GF-D8 (cell line): ENCODE measurements at places on chromosomes 7 and 10.

GRCh38 chr10:29030900-29031299, 258.0 kb upstream of the LYZL1 start:
- DNase-seq, result no peak

GRCh38 chr7:132387596-132387995, 188.7 kb downstream of the PLXNA4 start:
- DNase-seq, result no peak

DNA sequence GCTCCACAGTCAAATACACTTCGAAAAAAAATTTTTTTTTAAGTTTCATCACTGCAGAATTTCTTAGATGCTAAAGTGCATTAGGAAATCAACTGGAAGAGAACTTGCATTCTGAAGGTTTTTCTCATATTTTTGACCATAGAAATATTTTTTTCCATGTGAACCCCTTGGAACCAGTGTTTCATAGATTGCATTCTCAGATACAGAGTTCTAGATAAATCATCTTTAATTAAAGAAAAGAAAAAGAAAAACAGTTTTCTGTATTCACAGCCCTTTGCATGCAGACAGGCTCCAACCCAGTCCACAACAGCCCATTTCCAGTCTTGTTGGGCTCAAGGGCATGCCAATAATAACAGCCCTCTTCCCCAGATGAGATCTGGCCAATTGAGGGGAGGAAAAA, 75.5 kb upstream of the RPA3 start:
- no peak for DNase-seq

- DNase-seq, result no peak
These were observed 21.4 kb upstream of the SCIN start for GRCh38 chr7:12549106-12549505.

DNA sequence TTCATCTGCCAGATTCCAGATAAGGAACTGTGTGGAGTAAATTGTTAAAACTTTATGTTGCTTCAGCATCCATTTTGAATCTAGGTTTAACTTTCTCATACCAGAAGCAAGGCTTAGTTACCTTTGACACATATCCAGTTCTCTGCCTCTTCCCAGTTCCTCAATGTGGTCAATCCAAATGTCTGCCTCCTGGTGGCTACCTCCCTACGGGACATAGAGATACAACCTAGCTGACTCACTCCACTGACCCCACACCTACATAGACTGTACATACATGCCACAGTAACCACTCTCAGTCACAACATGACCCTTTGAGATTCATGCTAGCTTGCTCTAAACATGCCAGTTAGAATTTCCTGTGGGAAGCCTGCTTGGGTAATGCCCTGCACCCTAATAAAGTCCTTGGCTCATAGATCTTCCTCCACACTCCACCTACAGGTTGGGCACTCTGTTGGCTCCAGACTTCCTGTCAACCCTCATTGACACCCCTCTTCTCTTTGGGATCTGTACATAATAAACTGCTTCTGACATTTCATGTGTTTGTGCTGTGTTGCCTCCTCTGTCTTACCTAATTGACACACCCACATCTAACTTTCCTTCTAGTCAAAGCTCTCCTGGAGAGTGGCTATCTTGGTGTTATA, 278.1 kb downstream of the HTR7 start:
- DNase-seq, result no peak

DNA sequence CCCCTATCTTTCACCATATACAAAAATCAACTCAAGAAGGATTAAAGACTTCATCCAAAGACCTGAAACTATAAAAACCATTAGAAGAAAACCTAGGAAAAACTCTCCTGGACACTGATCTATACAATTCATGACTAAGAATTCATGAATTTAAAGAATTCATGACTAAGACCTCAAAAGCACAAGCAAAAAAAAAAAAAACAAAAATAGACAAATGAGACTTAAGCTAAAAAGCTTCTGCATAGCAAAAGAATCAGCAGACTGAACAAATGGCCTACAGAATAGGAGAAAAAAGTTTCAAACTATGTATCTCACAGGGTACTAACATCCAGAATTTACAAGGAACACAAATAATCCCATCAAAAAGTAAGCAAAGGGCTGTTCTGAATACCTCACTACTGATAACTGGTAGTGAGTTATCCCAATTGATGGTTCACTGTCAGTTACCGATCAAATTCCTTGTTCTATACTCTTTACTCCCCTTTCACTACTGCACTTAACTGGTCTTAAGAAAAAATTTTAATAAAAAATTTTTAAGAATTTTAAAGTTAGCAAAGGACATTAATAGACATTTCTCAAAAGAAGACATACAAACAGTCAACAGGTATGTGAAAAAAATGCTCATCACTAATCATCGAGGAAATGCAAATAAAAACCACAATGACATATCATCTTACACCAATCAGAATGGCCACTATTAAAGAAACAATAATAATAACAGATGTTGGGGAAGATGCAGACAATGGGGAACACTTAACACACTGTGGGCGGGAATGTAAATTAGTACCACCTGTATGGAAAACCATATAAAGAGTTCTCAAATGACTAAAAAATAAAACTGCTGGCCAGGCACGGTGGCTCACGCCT, 33.2 kb downstream of the KMT2C start:
- DNase-seq, result no peak

- DNase-seq, result no peak
These were observed 745 bp upstream of the ORAI2 start for GRCh38 chr7:102432442-102433218.

DNA sequence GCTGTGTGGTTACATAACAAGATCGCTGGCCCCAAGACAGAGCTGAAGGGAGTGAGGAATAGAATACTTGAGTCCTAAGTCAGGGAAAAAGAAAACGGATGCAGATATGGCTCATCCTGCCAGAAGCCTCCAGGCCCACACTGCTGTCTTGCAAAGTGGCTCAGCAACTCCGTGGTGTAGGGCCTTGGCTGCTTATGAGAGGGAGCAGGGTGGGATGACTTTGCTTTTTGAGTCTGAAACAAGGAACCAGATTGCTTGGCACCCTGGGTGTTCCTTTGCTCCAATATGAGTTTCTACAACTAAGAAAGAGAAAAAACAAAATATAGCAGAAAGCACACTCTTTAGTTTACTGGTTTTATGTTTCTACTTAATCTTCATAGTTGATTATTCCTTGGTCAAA, 193.8 kb upstream of the WDR11 start:
- no peak for DNase-seq

DNA sequence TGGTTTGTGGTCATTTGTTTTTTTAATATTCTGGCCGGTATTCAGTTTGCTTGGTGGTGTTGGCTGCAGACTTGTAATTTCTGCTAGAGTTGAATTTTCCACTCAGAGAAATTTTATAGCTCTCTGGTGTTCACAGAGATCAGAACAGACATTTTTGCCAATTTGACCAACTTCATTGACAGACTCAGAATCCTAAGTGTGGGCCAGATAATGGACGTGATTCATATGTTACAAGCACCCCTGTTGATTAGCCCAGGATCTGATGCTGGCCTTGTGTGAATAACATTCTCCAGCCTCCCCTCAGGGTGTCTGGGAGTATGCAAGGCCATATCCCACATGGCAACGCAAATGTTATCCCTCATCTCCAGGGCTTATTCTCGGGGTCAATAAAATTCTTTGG, 283.8 kb downstream of the C7orf25 start:
- DNase-seq, result no peak

- no peak for DNase-seq
These were observed 230.6 kb upstream of the FZD8 start for GRCh38 chr10:35872671-35873070.

DNA sequence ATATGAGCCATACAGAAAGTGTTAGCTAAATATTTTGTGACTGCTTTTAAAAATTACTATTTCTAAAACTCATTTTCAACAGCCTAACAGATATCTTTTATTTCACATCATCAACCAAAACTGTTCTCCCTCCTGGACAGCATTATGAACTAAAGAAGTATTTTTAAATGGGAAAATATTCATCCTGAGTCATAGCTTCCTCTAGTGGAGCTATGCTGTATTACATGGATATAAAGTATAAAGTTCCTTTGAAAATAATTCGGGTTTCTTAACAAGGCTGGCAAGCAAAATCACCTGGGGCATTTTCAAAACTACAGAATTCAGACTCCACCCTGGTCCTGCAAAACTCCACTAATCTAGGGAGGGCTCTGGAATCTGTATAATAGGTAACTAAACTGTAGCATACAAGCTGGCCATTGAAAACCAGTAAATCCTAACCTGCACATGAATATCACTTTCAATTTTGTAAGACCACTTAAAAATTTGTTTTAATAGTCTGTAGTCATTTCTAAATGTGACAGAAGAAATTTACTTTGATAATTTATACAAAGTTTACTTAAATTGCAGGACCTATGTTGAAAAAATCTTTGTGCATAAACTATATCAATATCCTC, 53.5 kb downstream of the SCIN start:
- DNase-seq, result no peak

DNA sequence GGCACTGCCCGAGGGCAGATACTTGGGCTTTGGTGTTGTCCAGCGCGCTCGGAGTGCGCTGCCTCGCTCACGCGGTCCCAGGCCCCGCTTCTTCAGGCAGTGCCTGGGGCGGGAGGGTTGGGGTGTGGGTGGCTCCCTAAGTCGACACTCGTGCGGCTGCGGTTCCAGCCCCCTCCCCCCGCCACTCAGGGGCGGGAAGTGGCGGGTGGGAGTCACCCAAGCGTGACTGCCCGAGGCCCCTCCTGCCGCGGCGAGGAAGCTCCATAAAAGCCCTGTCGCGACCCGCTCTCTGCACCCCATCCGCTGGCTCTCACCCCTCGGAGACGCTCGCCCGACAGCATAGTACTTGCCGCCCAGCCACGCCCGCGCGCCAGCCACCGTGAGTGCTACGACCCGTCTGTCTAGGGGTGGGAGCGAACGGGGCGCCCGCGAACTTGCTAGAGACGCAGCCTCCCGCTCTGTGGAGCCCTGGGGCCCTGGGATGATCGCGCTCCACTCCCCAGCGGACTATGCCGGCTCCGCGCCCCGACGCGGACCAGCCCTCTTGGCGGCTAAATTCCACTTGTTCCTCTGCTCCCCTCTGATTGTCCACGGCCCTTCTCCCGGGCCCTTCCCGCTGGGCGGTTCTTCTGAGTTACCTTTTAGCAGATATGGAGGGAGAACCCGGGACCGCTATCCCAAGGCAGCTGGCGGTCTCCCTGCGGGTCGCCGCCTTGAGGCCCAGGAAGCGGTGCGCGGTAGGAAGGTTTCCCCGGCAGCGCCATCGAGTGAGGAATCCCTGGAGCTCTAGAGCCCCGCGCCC, at the start of gene NPY:
TSS of gene NPY (plus strand) at position 294 of the 802 bp plus-strand sequence. CDS start 1,051 bp downstream, outside the sequence.
- no peak for DNase-seq

GRCh38 chr7:38929460-38930171, 20.6 kb upstream of the VPS41 start:
- DNase-seq, result no peak

GRCh38 chr7:128909625-128910568, 612 bp downstream of the KCP start:
- no peak for DNase-seq

- DNase-seq, result no peak
These were observed 1.9 kb upstream of the SORCS1 start for GRCh38 chr10:107166403-107166802.

- DNase-seq, result no peak
These were observed at the start of gene KCNH2 for GRCh38 chr7:150978126-150978789. Gene KCNH2, minus strand, starts transcription at chr7:150978321. Its CDS starts 408 bp downstream, at chr7:150977913.

DNA sequence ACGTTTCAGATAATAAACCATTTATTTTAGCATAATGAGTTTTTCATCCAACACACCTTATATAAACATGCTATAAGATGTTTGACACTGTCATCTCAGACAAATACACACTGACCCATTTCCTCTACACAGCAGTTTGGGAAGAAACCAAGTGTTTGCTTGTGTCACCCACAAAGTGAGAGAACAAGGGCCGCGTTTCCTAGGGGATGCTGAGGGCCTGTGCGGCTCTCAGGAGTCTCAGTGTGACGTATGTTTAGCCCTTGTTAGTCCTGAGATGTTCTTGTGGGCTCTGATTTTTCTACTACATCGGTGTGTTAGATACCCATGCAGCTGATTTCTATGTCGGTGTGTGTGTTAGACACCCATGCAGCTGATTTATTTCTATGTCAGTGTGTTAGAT, 266.3 kb downstream of the DIP2C start:
- DNase-seq, result no peak

GRCh38 chr7:123865517-123866117, 20.6 kb downstream of the HYAL4 start:
- no peak for DNase-seq

DNA sequence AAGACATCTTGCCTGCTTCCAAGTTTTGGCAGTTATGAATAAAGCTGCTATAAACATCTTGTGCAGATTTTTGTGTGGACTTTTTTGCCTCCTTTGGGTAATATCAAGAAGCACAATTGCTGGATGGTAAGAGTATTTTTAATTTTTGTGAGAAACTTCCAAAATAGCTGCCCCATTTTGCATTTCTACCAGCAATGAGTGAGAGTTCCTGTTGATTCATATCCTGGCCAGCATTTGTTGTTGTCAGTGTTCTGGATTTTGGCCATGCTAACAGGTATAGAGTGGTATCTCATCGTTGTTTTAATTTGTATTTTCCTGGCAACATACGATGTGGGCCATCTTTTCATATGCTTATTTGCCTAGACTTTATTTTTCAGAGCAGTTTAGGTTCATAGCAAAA, 53.9 kb downstream of the BTAF1 start:
- DNase-seq, result no peak

GRCh38 chr10:69968830-69969229, 83.8 kb upstream of the MACROH2A2 start:
- no peak for DNase-seq

- DNase-seq, result no peak
These were observed 473 bp upstream of the GPER1 start for GRCh38 chr7:1087465-1087814.

GRCh38 chr10:28468707-28469483, 64.0 kb upstream of the WAC start:
- no peak for DNase-seq

DNA sequence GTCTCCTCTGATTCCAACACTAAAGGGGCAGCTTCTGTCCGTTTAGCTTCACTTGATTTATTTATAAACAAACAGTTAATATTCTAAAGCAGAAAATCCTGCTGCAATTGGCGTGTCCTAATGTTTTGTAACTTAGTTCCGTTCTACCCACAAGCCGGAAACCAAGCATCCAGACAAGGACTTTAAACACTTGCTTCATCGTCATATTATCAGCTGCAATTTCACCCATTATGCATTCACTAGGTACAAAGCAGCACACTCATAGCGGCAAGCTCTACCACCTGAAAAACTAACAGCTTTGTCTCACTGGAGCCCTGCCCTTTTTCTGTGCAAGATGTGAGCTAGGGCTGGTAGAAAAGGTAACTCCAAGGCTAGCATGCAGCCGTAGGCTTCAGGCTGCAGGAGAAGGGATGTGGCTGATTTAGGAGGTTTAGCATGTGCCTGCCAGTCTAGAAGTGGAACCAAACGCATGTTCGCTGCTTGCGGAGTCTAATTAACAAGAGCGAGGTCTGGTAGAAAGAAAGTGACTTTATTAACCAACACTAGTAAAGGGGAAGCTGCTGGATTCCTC, 43.7 kb upstream of the BPGM start:
- peak; percentile 78 for DNase-seq

- no peak for DNase-seq
These were observed 347.0 kb downstream of the KCNMA1 start for GRCh38 chr10:77290528-77291155.
